Iris pigment epithelial cell (primary cell): ENCODE measurements at places on chromosomes 11 and 22.

DNA sequence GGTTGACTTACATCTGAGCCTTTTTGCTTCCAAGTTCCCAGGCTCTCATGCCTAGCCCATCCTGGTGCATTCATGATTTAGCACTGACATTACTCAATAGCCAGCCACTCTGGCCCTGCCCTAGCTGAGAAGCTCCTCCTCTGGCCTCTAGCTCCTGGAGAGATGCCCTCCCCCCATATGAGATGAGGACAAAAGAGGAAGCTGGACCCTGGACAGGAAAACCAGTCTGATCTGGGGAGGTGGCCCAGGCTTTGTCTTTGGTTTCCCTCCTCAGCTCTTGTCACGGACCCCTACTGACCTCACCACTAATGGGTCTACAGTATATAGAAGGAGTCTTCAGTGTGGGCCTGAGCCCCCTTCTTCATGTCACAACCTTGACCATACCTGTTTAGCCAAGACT lies 3.0 kb downstream of the RHOG start:
- DNase-seq: peak; percentile 36

DNA sequence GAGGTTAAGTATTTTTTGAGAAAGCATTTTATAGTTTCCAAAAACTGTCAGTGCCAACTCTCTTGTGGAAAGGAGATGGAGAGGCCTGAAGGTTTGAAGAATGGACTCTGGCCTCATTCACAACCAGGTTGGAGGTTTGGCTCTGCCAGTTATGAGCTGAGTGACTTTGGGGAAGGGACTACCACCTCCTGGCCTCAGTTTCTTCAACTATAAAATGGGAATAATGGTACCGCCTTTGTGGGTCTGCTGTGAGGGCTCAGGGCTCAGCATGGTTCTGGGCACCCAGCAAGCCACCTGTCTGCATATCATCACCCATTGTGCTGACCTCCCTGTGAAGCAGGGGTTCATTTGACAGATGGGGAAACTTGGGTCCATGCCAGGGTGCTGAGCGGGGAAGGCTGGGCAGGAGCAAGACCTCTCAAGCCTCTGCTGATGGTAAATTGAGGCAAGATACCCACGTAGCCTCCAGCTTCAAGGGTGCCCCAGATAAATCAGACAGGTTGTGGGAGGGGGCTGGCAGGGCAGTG lies 3.5 kb upstream of the LIF start:
- no peak for DNase-seq

GRCh38 chr11:106656646-106657045 lies 361.6 kb downstream of the GUCY1A2 start:
- no peak for DNase-seq

DNA sequence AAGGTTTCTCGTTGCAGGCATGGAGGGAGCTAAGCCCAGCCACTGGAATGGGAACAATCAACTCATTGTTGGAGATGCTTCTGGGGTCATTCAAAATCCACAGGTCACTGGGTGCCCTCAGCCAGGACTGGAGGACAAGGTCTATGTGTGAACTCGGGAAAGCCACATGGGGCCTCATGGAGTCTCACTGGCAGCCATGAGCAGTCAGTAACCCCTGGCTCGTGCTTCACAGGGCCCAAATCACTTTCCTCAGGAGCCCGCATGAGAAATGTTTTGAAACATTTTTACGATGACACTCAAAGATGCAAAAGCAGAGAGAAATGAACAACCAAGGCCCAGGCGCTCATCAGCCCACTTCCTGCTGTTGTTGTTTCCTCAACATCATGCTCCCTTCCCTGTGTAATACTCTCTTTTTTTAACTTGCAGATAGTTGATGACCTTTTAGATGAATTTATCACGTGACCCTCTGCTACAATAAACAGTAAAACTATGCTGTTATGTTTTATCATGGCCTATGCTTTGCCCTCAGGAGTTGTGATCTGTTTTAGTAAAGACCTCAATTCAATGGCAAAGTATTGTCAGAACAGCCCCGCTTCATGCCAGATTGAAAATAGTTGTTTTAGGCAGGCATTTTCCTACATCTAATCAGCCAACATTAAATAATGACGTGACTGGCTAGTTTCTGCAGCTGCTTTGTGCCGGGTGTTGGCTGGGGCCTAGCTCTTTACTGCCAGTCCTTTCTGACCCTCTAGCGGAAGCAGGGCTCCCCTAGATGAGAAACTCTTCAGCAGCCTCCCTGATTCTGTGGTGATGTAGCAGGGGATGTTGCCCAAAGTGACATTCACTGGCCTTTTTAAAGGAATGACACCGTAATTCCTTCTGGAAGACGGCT lies 39.7 kb downstream of the ADAMTS15 start:
- no peak for DNase-seq

- DNase-seq: peak; percentile 50
Observed at GRCh38 chr22:50542416-50542927, 3.2 kb upstream of the KLHDC7B start.

- DNase-seq: no peak
Observed at GRCh38 chr22:23047265-23047664, 23.1 kb upstream of the GNAZ start.
